Liver (tissue), 10 donors: ENCODE measurements at places on chromosomes 7 and 10. TPM values are rescaled to one million over a fixed set of nuclear protein-coding genes. Genes with fewer than 3 reads are reported as not detected.

SH2D4B gene
- not detected for total RNA-seq

GRID2IP gene
- 0.08 TPM for total RNA-seq

UTF1 gene
- total RNA-seq = not detected

AOC1 gene
- 0.08 TPM for total RNA-seq

NKX2-3 gene
- 0.09 TPM for total RNA-seq

ZNF282 gene
- total RNA-seq = 78.6 TPM

HOXA5 gene
- 2.1 TPM for total RNA-seq

DENND2A gene
- total RNA-seq = 3.0 TPM

SPDYE2B gene
- not detected for total RNA-seq

CHAT gene
- total RNA-seq = not detected

YAE1 gene
- 12.0 TPM for total RNA-seq

HABP2 gene
- 147 TPM for total RNA-seq

LIPJ gene
- total RNA-seq = not detected

ACTA2 gene
- 13.2 TPM for total RNA-seq

ALKBH4 gene
- total RNA-seq = 6.9 TPM

VIPR2 gene
- 0.05 TPM for total RNA-seq

ZNF853 gene
- 3.0 TPM for total RNA-seq

AEBP1 gene
- total RNA-seq = 3.4 TPM

BUB3 gene
- total RNA-seq = 53.0 TPM

FGFR2 gene
- 50.6 TPM for total RNA-seq

UPK3B gene
- total RNA-seq = 0.42 TPM

CALML5 gene
- not detected for total RNA-seq

HECW1 gene
- 0.05 TPM for total RNA-seq

DLX5 gene
- total RNA-seq = not detected

LBX1 gene
- total RNA-seq = not detected

GBX1 gene
- total RNA-seq = not detected

OPN1SW gene
- not detected for total RNA-seq

TMEM254 gene
- total RNA-seq = 14.5 TPM

SSC4D gene
- 1.3 TPM for total RNA-seq

SPDYE6 gene
- not detected for total RNA-seq

RGS10 gene
- 51.9 TPM for total RNA-seq

UCN3 gene
- total RNA-seq = 0.23 TPM
